ENCODE measurements at places on chromosomes 3 and 15. TPM values are rescaled to one million over a fixed set of nuclear protein-coding genes. Genes with fewer than 3 reads are reported as not detected.

- DNase-seq = no peak
These were observed 474.4 kb upstream of the AGTR1 start for GRCh38 chr3:148223266-148223665.

Gene TICRR
- total RNA-seq = not detected

- DNase-seq = no peak
These were observed 140.7 kb downstream of the KLF13 start for GRCh38 chr15:31467361-31467760.

- no peak for DNase-seq
These were observed 15.8 kb downstream of the ABHD17C start for GRCh38 chr15:80710635-80711554.

- no peak for DNase-seq
These were observed 118.7 kb downstream of the PDE8A start for GRCh38 chr15:85100186-85100937.

DNA sequence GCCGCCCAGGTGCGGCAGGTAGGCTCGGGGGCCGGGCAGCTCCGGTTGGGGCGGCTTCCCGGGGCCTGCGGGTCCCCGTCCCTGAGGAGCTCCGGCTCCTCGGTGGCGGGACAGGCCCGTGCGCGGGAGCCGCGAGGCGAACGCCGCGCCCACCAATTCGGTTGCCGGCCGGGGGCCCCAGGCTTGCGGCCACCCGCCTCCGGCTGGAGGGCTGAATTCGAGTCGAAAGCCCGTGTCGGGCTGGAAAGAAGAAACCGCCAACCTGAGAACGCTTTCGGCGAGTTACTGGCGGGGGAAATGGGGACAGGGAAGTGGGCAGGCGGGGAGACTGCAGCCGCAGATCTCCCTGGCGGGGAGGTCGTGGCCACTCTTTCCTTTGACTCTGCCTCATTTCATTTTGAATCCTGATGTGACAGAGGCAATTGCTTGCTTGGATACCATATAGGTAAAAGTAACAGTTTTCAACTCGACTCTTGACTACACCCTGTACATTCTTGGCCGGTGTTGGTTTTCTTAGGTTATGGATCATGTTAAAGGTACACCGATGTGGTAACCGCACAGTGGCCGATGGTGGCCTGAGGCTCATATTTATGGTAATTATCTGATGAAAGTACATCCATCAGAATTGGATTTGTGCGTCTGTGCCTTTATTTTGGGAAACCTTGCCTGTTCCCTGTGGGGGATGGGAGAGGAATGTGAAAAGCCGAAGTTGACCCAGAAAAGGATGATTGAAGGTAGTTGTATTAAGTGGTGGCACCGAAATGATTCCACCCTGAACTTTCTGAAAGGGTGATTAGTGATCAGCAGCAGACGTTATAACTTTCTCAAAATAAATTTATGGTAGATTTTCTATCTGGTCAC, 1.7 kb downstream of the B3GNT5 start:
- DNase-seq = no peak

Gene CFAP20DC
- not detected for total RNA-seq

Gene MME
- total RNA-seq = 138 TPM

Data from mesenteric fat pad (tissue), 1 donor.